Posterior vena cava (tissue), 2 donors: ENCODE measurements at places on chromosomes 12 and 14. TPM values are rescaled to one million over a fixed set of nuclear protein-coding genes. Genes with fewer than 3 reads are reported as not detected.

DNA sequence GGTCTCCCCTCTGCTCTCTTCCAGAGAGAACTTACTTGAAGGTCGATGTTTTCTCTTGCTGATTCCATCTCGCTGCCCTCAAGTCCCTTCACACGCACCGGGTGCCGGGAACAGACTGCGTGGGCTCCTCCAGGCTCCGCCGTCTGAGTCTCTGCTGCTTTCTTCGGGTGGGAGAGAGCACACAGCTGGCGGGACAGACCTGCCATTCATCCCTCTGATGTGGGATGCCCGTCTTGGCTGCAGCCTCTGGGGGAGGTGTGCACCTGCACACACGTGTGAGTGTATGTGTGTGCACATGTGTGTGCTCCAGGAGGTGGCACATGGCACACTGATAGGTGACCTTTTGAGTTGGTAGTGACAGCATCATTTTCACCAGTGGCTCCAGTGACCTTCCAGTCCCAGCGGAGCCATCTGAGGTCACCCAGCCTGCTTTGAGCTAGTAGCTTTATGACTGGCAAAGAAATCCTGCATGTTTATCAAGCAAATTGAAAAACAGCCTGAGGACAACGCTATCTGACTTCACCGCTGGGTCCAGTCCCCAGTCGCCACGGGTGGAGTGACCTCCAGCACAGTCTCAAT, at the start of gene NINJ2:
NINJ2 (minus strand) TSS at position 153 of the 579 bp plus-strand sequence; CDS start at position 68, 85 bp downstream.
- DNase-seq = no peak

- DNase-seq = no peak
These were observed 55.6 kb upstream of the ISM2 start for GRCh38 chr14:77554207-77554606.

The GARIN6 gene
- total RNA-seq = not detected

The BIN2 gene
- 8.8 TPM for total RNA-seq

GRCh38 chr12:13192719-13193118, 3.8 kb upstream of the EMP1 start:
- DNase-seq = no peak

- DNase-seq = peak; percentile 89
These were observed 482 bp downstream of the TMEM30B start for GRCh38 chr14:61280526-61281185.

GRCh38 chr14:64645220-64645892, 58.9 kb upstream of the PLEKHG3 start:
- peak; percentile 75 for DNase-seq

The AHNAK2 gene
- total RNA-seq = 274 TPM

DNA sequence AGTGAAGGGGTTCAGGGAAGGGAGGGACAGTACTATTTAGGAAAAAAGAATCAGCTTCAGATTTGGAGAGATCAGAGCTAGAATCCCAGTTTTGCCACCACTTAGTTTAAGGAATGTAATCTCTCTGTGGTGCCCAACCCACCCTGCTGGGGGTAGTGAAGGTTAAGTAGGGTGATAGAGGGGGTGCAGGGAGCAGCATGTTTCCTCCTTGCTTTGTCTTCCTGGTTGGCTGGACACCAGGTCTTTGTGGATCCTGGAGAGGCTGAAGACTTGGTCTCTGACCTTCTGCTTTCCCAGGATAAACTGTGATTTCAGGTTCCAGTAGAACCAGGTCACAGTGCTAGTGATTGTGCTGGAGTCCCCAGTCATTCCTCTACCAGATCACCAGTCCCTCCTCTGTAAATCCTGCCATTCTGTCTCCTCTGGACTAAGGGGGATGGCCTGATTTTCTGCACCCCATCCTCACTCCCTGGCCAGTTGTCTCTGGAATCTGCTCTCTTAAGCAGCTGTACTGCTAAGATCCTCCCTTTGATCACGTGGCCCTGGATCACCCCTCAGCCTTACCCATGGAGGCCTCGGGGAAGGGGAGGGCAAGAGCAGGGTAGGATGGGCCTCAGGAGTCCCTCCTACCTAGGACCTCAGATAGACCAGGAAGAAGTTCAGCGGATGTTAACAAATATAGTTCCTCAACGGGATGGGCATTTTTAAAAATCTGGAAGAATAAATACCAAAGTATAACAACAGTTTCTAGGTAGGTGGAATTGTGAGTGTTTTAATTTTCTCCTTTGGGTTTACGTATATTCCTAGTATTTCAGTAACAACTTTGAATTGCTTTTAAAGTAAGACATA, 3.1 kb downstream of the MAP3K12 start:
- DNase-seq = peak; percentile 82

DNA sequence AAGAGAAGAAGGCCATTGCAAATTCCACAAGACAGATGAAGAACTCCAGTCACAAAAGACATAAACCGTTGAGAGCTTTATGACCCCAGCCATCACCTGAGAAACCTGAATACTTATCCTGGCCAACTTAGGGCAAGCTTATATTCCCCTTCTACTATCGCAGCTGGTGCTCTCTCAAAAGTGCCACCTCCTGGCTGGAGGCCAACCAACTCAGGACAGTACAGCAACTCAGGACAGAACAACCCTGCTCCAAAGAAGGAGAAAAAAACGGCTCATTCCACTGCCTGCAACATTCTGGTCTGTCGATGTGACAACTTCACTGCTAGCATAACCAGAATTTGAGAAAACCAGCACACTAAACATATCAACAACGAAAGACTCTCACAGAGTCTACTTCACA, 9.7 kb upstream of the KRT6B start:
- DNase-seq = no peak

The CLIP1 gene
- total RNA-seq = 141 TPM

- DNase-seq = no peak
These were observed 116.6 kb downstream of the BCL11B start for GRCh38 chr14:99155173-99156089.

- DNase-seq = no peak
These were observed 35.8 kb upstream of the PRKAB1 start for GRCh38 chr12:119631930-119632678.

The MIP gene
- total RNA-seq = not detected

The IRAK3 gene
- total RNA-seq = 24.3 TPM

DNA sequence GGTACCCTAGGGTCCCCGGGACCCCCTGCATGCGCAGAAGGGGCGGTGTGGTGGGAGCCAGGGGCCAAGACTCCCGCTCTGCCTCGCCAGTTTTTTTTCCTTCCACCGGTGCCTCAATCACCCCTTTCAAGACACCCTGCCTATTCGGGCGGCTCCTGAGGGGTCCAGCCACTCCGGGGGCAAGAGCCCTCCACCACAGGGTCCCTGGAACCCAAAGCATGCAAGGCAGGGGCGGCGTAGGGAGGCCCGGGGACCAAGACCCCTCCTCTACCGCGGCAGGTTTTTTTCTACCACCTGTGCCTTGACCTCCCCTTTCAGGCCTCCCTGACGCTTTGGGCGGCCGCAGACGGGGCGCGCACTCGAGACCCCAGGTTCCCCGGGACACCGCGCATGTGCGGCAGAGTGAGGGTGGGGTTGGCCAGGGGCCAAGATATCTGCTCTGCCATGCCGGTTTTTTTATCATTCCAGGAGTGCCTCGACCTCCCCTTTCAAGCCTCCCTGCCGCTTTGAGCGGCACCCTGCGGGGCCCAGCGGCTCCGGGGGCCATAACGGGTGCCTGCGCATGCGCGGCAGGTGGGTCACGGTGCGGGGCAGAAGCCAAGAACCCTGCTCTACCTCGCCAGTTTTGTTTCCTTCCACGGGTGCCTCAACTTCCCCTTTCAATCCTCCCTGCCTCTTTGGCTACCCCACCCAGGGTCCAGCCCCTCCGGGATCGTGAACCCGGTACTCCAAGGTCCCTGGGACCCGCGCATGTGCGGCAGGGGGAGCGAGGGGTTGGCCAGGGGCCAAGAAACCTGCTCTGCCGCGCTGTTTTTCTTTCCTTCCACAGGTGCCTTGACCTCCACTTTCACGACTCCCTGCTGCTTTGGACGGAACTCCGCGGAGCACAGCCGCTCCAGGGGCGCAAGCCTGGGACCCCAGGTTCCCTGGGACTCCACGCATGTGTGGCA, 328.1 kb downstream of the ALG10 start:
- DNase-seq = no peak

DNA sequence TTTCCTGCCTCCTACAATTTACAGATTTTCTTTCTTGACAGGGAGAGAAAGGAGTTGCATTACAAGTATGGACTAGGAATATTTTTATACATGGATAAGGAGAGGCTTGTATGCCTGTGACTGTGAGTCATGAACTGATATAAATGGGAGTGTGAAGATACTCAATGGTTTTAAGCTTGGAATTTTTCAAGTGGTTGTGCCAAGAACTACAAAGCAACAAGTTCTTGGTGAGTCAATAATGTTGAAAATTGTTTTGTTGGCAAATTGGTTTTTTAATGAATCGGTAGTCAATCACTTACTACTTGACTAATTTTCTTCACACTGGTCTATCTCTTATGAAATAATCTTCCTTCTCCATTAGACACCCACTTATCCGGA, 58.9 kb upstream of the HMGA2 start:
- DNase-seq = no peak

DNA sequence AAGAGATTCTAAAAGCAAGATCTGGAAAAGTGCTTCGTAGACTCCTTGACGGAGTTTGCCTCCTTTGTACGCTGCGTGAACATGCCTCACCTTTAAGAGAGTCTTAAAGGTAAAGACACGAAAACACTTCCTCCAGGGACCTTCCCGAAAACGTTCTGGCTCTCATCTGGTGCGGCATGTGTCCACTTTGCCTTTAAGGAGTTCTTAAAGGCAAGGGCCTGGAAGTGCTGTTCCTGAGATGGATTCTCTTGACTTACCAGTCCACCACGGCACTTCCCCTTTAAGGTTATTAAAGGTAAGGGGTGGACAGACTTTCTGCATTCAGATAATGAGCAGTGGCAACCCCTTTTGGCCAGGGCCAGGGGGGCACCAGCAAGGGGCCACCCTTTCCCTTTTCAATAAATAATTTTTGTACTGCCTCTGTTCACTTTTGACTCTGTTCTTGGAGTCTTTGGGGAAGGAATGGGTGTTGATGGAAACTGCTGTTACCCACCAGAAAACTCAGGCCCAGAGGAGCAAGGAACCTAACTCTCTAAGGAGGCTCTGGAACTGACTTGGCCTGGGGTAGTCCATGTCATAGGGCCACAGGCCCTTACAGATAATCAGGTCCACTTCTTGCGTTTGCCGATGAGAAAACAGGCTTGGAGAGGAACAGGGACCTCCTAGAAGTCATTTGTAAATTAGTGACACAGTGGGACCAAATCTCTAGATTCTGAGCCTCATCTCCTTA, 4.4 kb downstream of the REM2 start:
- no peak for DNase-seq

DNA sequence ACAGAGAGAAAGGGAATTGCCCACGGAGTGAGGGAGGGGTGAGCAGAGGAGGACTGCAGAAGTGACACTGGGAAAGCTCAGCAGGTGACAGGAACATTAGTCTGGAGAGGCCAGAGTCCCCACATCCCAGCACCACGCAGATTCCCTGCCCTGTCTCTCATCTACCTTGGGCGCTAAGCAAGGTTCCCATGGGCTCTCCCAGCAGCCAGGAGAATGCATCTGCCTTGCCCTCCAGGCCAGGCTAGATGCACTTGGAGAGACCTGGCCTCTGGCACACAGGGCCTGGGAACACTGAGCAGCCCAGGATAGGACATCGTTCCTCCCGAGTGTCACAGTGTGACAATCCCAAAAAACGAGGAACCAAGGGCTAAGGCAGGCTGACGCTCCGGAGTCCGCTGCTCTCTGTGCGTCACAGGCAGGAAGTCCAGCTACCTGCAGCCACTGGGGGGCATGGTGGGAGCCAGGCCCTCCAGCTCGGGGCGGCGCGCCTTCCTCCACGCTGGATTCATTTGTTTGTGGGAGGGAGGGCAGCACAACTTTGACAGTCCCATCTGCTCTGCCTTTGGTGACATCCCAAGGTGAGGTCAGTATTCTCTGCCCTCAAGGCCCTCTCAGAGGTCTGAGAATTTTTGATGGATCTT, 5.4 kb upstream of the NGB start:
- DNase-seq = peak; percentile 75

DNA sequence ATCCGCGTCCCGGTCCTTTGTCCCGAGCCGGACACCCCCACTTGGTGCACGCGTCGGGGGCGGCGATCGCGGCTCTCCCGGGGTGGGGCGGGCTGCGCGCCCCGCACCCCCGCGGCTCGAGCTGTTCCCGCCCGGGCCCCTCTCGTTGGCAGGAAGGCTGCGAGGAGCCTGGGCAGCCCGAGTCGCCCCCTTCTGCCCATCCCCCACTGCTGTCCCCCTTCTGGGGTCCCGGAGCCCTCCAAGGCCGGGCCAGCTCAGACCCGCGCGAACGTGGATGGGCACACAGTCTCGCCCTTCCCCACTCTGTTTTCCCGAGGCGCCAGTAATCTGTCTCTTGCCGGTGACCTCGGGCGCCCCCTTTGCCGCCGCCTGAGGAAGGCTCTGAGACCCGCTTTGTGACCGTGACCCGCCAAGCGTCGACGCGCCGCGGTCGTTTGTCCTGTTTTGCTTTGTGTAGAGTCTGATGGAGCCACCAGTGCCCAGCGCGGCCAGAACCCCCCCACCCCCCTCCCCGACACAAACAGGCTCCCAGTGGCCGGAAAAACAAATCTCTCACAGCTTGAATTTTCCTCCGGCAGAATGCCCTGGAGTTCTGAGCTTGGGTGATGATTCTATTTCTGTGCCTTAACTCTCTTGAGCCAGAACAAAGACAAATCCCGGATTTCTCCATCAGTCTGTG, 610 bp downstream of the C14orf132 start:
- DNase-seq = no peak

The CCDC177 gene
- not detected for total RNA-seq

- peak; percentile 95 for DNase-seq
These were observed at the start of gene ZFYVE26 for GRCh38 chr14:67816326-67817002. Gene ZFYVE26, minus strand, starts transcription at chr14:67816590. Its CDS starts 627 bp downstream, at chr14:67815963.

DNA sequence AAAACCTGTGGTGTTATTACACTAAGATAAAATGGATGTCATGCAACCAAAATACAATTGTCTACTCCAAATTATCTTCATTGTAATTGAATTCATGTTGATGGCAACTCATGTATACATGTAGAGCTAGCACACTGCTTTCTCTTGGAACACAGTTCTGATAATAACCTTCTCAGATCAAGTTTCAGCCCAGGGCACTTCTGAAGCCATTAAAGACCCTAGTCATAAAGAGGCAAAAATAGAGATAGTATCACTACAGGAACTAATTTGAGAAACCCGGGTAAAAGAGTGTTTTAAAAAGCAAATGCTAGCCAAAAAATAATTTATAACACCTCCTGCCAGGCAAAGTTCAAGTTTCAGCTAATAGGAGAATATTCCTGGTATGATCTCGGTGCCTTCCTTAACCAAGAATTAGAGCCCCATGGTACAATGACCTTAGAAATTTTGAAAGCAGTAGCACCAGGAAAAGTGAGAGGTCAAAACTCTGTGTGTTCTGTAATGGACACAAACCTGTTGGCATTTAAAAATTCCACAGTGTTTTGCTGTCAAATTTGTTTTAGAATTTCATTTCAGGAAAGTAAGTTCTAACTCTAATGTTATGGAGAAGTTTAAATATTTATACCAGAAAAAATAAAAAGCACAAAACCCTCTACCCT, 105.0 kb upstream of the FRMD6 start:
- no peak for DNase-seq

The PLEKHG3 gene
- total RNA-seq = 58.1 TPM

GRCh38 chr14:32633224-32633859, 304.2 kb downstream of the AKAP6 start:
- DNase-seq = no peak

The PRPH gene
- 0.67 TPM for total RNA-seq

The PHETA1 gene
- 10.2 TPM for total RNA-seq
